ENCODE measurements at places on chromosomes 2 and 18.

- no peak for DNase-seq
Measured at GRCh38 chr2:31192851-31193392, 24.4 kb downstream of the CAPN14 start.

GRCh38 chr2:197500503-197501131 lies 438 bp downstream of the HSPE1 start:
- DNase-seq: no peak

GRCh38 chr2:85163675-85164074 lies 30.5 kb downstream of the TCF7L1 start:
- DNase-seq: no peak

GRCh38 chr2:118294063-118294462 lies 205.8 kb downstream of the INSIG2 start:
- no peak for DNase-seq

DNA sequence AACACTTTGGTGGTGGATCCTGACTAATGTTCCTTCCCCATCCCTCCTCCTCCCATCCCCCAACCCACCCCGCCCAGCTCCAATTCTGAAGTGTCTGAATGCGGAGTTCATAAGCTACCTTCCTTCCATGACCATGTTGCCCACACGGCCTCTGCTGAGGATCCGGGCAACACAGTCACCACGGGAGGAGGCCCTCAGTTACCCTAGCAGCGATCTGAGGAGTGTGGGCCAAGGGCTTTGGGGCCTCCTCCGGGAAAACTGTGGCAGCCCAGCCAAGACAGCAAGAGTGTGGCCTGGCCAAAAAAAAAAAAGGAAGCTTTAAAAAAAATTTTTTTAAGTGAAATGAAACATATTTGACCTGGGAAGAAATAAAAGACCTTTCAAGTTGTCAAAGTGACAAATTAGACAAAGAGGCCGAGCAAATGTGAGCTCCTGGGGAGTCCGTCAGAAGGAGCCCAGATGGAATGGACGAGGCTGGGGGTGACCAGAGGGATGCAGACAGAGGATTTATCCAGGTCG lies 169.0 kb upstream of the PKDCC start:
- no peak for DNase-seq

GRCh38 chr2:9345997-9346396 lies 77.3 kb downstream of the ITGB1BP1 start:
- DNase-seq: no peak

- DNase-seq: no peak
Measured at GRCh38 chr2:237547841-237548416, 18.4 kb upstream of the PRLH start.

GRCh38 chr2:124264551-124265091 lies 239.5 kb downstream of the CNTNAP5 start:
- DNase-seq: no peak

DNA sequence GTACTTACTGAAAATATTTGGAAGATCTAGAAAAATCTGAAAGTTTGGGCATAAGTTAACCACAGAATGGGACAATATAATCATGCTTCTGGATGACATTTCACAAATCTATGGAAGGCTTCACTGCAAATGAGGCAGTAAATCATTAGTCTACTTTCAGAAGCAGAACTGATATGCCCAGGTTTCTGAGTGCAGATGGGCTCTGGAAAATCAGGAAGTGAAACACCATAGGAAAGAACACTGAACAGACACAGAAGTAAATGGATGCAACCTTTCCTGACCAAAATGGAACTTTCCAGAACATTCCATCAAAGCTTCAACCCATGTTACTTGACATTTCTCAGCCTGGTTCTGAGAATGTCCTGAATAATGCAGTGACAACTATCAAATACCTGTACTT lies 55.1 kb downstream of the KCNG3 start:
- no peak for DNase-seq

GRCh38 chr2:33029926-33030325 lies 83.2 kb downstream of the LTBP1 start:
- no peak for DNase-seq

DNA sequence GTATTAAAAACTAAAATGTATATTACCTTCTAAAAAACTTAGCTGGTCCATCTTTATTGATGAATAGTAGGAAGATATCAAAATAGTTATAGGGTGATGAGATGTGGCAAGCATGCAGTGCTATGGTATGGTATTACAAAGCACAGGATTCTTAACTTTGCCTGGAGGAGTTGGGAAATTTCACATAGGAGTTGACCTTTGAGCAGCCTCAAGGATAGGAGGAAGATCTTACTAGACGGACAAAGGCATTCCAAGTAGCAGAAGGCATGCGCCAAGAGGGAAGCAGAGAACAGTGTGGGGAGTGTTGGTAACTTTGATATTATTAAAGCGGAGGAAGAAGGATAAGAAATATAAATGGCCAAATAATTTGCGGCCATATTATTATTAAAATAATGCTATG lies 60.0 kb downstream of the TTC21B start:
- DNase-seq: no peak

DNA sequence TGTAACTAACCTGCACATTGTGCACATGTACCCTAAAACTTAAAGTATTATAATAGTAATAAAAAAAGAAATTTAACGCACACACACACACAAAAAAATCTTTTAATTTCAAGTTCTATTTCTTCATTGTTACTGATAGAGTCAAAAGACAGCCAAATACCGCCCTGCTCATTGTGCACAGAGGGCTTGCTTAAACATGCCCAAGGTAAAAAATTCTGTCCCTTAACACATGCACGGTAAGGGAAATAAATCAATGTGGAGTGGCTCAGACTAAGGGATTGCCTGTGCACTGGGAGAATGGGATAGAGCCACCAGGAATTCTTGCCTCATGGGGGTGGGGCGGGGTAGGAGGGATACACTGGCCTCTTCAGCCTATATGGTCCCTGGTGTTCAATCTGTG lies 468.0 kb downstream of the NUP35 start:
- no peak for DNase-seq

All from NCI-H1694 (cell line).